ENCODE measurements at places on chromosomes 3 and 15.

DNA sequence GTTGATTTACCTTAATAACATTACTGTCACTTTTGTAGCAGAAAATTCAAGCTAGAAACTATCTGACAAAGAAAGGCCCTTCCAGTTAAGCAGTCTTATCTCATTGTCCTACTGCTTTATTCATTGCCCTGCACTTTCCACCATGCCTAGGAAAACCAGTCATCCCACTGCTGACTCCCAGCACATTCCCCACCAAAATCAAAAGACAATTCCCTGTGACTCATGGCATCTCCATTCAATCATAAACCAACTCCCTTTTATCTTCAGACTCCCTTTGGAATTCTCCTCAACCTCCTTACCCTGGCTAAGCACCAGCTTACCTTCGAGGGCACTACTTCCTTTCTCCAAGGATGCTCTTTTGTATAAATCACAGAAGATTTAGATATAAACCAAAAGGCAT lies 184.3 kb downstream of the PLCH1 start:
- peak; percentile 8 for DNase-seq
- no peaks in the 10 kb centered on the region for H3K36me3 ChIP-seq
- H3K27me3 ChIP-seq = no peaks in the 10 kb centered on the region
- H3K27ac ChIP-seq = no peak overlapping the region

DNA sequence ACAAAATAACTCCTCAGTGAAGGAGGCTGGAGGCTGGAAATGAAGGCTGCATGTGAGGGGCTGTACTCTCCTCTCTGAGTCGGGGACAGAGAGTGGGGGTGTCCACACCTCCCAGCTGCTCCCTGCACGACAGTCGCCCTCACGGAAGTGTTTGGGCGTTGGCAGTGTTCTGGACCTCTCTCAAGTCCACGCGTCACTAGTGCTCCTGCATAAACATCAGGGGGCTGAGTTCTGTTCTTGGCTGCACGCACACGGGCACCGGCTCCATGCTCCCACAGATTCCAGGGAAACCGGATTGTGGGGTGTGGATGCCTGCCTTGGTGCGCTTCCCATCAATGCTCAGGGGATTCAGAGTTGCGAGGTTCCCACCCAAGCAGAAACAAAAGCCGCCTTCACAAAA lies 7.4 kb downstream of the RASGRF1 start:
- no peaks in the 10 kb centered on the region for H3K36me3 ChIP-seq
- no peak overlapping the region for H3K4me3 ChIP-seq
- no peaks in the 10 kb centered on the region for H3K4me1 ChIP-seq
- H3K27ac ChIP-seq = no peak overlapping the region

- H3K4me3 ChIP-seq = no peak overlapping the region
- no peaks in the 10 kb centered on the region for H3K36me3 ChIP-seq
- H3K27ac ChIP-seq = no peak overlapping the region
- no peaks in the 10 kb centered on the region for H3K27me3 ChIP-seq
- peaks cover 16% of the 10 kb centered on the region for H3K4me1 ChIP-seq
These were observed 16.8 kb downstream of the CIDEC start for GRCh38 chr3:9863058-9863772.

GRCh38 chr3:99869621-99870020 lies 52.0 kb downstream of the CMSS1 start:
- H3K4me1 ChIP-seq = peaks cover 24% of the 10 kb centered on the region
- no peaks in the 10 kb centered on the region for H3K27me3 ChIP-seq
- no peak overlapping the region for H3K4me3 ChIP-seq
- peaks cover 9% of the 10 kb centered on the region for H3K36me3 ChIP-seq
- no peak for DNase-seq

- no peaks in the 10 kb centered on the region for H3K4me1 ChIP-seq
- no peak overlapping the region for H3K27ac ChIP-seq
- no peak for DNase-seq
- no peaks in the 10 kb centered on the region for H3K27me3 ChIP-seq
- no peak overlapping the region for H3K4me3 ChIP-seq
- peaks cover 21% of the 10 kb centered on the region for H3K36me3 ChIP-seq
These were observed 8.5 kb downstream of the CKMT1A start for GRCh38 chr15:43702174-43702573.

GRCh38 chr3:67018789-67019526 lies 20.9 kb downstream of the KBTBD8 start:
- no peak overlapping the region for H3K27ac ChIP-seq
- H3K36me3 ChIP-seq = no peaks in the 10 kb centered on the region
- DNase-seq = no peak
- peaks cover 19% of the 10 kb centered on the region for H3K27me3 ChIP-seq
- H3K4me1 ChIP-seq = peaks cover 13% of the 10 kb centered on the region

GRCh38 chr3:70020906-70021660 lies 21.6 kb downstream of the SAMMSON start:
- peaks cover 26% of the 10 kb centered on the region for H3K27me3 ChIP-seq
- H3K4me1 ChIP-seq = no peaks in the 10 kb centered on the region
- no peak overlapping the region for H3K27ac ChIP-seq
- no peak overlapping the region for H3K4me3 ChIP-seq

GRCh38 chr15:39332846-39333245 lies 248.0 kb upstream of the THBS1 start:
- H3K4me1 ChIP-seq = peaks cover 17% of the 10 kb centered on the region
- no peak overlapping the region for H3K27ac ChIP-seq
- H3K27me3 ChIP-seq = no peaks in the 10 kb centered on the region
- no peak for DNase-seq
- H3K4me3 ChIP-seq = no peak overlapping the region

Measured in MCF 10A (cell line).